ENCODE measurements at places on chromosomes 11 and 22.

DNA sequence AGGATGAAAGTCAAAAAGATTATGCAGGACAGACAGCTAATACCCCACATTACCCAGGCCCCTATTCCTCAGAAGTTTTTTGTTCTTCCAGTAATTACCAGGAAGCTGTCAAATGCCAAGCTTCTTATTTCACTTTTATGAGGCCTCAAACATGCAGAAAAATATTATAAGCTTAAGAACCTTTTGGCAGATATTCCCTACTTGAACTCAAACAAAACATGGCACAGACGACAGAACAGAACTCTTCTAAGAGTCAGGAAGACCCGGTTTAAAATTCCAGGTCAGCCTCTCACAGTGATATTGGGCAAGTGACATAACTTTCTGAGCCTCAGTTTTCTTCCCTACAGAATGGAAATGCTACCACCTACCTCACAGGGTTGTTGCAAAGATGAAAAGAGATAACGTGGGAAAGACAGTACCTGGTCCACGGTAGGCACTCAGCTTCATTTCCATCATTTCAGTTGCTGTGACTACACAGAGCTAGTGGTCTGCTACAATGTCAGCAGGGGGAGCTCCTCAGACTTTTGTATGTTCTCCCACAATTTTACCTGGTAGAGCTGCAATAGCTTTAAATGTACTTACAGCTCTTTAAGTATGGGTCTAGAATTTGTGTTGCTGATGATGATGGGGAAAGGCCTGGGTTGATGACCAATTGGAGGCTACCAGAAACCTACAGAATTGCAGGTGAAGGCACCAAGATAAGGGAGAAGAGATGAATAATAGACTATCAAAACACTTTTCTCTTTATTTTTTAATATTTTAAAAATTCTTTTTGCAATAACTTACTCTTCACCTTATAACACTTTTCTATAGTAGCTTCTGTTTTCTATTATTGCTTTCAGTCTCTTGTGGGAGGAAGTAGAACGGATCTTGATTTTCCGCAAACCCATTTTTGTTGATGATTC is 98.3 kb upstream of the CHRM4 start:
- peak; percentile 17 for DNase-seq

DNA sequence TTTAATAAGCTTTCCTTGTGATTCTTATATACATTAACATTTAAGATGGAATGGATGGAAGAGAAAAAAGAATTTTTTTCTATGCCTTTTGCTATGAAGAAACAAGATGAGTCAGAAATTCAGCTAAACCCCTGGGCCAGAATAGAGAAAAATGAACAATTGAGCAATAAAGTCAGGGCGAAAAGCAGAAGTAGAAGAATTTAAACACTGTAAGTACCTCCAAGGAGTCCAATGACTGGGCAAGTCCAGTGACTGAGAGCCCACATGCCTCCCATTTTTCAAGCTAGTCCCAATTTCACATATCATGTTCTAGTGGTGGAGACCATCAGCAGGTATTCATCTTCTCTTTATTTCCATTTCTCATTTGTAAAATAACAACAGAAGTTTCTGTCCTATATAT is 18.6 kb upstream of the APLP2 start:
- no peak for DNase-seq

GRCh38 chr11:80155412-80156017 is 714.7 kb upstream of the TENM4 start:
- peak; percentile 73 for DNase-seq

GRCh38 chr22:38859581-38860282 is 12.3 kb downstream of the CBX6 start:
- DNase-seq = no peak

DNA sequence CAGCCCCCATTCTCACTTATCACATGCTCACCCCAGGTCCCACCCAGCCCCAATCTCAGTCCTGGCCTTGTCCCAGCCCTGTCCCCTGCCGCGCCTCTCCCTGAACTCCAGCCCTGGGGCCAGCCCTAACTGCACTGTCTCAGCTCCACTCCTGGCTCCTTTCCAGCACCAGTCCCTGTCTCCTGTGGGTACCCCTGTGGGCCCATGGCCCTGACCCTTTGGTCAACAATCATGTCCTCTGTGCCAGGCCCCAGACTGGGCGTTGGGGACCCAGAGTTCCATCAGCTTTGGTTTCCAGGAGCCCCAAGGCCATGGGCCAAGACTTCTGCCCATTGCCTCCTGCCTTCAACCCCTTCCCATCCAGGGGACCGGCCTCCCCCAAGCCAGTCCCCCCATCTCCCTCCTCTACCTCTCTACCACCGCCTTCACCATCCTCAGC is 757 bp downstream of the SPI1 start:
- DNase-seq = no peak

DNA sequence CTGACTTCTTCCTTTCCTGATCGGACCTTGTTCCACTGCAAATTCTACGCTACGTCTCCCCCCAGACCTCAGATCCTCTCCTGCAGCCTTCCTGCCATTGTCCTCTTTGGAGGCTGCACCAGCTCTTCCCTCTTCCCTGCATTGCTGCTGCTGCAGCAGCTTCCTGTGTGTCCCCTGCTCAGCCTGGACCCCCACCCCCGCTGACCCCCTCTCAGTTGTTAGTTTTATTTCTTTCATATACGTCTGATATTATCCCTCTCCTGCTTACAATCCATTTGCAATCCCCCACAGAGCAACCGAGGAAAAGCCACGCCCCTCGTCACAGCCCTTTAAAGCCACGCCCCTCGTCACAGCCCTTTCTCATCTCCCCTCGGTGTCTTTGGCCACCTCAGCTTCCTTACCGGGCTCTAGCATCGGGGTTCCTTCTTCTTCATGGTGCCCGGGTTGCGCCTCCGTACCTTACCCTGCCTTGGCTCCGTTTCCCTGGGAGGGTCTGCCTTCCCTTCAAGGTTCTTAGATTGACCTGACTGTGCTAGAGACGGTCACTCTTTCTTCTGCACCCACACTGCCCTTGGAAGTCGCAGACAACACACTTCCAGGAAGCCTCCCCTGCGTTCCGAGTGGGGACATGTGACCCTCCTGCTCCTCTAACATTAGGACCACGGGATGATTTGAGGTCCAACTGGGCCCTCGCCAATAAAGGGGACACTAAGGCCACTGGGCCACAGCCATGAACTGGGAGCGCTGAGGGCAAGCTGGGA is 4.8 kb downstream of the MRGPRG start:
- DNase-seq = no peak

DNA sequence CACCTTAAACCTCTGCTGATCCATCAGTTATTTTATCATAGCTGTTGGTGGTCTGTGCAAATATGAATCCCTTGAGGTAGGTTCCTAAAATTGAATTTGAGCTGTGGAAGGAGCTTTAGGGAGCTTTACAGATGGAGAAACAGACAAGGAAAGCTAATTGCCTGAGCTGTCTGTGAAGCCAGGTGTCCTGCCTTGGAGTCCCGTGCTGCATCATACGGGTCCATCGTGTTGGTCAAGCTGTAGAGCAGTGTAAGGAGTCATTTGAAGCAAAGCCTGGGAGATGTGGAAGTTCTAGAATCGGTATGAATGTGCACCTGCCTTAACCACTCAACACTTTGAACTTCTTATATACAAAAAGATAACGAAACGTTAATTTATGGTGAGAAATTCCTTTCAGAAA is 1.0 kb downstream of the POLA2 start:
- DNase-seq = no peak

DNA sequence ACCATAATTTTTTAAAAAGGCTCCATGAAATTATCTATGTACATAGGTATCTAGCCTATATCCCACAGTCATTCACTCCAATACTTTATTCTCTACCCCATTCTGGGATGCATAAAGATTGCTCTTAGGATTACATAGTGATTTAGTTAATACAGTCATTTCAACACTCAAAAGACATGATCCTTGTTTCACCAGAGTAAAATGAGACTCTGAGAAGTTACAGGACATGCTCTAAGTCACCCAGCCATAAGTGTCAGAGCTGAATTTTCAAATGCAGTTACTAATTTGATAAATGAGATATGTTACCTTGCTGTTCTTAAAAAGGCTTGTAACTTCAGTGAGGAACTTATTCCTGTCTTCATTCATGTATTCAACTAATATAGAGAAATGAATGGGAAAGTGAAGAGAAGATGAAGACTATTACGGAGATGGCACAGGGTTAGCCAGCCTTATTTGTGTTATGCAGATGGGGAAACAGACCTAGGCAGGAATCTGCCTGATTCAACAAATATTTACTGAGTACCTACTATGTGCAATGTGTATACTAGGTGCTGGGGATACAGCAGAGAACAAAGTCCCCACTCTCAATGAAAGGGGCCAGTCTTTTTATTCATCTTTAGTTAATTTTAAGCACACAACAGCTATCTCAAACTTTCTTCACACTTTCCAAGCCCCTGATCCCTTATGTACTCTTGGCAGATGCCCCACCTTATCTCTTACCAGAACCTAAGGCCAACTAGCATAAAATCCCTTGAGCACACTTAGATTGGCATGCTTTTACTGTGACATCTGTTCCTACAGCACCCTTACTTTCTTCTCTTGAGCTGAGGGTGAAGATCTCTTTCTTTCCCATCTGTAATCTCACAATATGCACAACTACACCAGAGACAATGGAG is 21.6 kb downstream of the MAPK1 start:
- DNase-seq = no peak

DNA sequence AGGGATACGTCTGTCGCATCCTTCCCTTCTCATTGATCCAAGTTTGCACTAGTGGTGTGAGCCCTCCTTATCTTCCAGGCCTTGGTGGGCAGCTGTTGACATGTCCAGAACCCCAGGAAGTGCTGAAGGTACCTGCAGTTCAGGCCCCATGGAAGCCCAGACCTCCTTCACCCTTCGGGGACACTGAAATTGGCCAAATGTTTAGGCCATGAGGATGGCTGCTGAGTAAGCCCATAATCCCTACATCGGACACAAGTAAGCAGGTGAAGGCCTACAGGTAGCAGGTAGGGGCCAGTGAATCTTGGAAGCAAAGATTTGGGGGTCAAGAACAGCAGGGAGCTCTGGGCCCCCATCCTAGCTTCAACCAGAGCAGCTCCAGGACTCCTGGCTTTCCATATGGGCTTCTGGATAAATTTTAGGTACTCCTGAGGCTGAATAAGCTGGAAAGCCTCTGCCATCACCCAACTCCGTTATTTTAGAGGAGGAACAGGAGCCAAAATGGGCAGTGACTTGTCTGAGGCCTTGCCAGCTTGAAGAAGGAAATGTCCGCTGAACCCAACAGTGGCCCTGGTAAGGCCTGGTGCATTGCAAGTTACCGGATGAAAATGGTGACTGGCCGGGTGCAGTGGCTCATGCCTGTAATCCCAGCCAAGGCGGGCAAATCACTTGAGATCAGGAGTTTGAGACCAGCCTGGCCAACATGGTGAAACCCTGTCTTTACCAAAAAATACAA is 45.2 kb downstream of the MORC2 start:
- DNase-seq = no peak

GRCh38 chr11:69435161-69435986 is 46.1 kb upstream of the LINC01488 start:
- DNase-seq = no peak

GRCh38 chr11:109752212-109752825 is 330.3 kb downstream of the C11orf87 start:
- no peak for DNase-seq

- DNase-seq = peak; percentile 16
These were observed 6.1 kb upstream of the STIM1 start for GRCh38 chr11:3849297-3849874.

- no peak for DNase-seq
These were observed 1091.3 kb downstream of the TBC1D22A start for GRCh38 chr22:47853750-47854149.

GRCh38 chr11:33773404-33773986 is 825 bp downstream of the FBXO3 start:
- DNase-seq = peak; percentile 1

- no peak for DNase-seq
These were observed 14.6 kb upstream of the RASSF10 start for GRCh38 chr11:12994476-12994875.

DNA sequence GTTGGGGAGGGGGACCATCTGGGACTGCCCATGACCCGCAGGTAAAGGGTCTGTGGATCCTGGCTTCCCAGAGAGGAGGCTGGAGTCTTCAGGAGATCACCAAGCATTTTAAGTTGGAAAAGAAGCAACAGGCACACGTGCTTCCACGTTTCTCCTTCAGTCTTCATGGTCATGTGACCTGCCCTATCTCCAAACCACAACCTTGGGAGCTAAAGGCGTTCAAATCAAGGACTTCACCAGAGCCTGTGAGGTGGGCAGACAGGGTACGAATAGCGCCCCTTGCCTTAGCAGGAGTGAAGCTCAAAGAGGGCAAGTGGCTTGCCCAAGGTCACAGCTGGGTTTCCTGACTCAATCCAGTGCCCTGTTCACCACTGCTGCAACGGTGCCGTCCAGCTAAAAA is 6.7 kb downstream of the TMEM184B start:
- no peak for DNase-seq

GRCh38 chr11:77087723-77088225 is 14.9 kb upstream of the OMP start:
- no peak for DNase-seq

DNA sequence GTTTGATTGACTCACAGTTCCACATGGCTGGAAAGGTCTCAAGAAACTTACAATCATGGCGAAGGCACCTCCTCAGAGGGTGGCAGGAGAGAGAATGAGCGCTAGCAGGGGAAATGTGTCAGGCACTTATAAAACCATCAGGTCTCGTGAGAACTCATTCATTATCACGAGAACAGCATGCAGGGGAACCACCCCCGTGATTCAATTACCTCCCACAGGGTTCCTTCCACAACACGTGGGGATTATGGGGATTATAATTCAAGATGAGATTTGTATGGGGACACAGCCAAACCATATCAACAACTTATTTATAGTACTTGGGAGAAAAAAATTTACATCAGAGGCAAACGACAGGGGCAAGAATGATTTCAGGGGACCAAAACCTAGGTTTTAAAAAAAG is 3.0 kb downstream of the ME3 start:
- DNase-seq = peak; percentile 12

GRCh38 chr22:17241576-17242330 is 22.5 kb upstream of the ADA2 start:
- no peak for DNase-seq

DNA sequence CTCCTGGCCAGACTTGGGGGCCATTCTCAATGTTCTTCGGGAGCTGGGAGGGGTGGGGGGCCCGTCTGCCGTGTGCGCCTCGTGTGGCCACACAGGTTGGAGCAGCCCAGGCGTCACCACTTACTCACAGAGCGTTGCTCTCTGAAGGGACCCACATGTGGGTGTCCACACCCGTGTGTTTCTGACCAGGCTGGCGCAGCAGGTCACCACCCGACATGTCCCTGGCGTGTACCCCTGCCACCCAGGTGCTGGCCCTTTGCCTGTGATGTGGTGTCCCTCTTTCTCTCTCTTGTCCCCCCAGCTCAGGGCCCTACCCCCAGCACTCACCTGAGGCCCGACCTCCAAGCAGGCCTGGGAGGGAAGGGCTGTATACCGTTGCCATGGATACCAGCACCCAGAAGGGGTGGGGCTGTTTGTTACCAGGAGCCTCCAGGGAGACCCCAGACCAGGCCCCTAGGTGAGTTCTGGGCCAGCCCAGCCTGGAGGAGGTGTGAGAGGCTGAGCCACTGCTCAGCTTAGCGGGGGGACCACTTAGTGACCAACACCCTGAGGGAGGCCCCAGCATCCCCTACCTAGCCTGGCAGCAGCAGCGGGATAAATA is 1.4 kb downstream of the LMNTD2 start:
- DNase-seq = no peak

Data from NCI-H2081 (cell line).